ENCODE measurements at places on chromosomes 7 and 10.
A peak's percentile ranks its signal among the peaks of the same experiment; 100 is the strongest.

GRCh38 chr10:19932806-19933371 lies 116.7 kb downstream of the PLXDC2 start:
- DNase-seq: no peak

GRCh38 chr7:69682518-69682917 lies 84.2 kb downstream of the AUTS2 start:
- no peak for DNase-seq

- DNase-seq: peak; percentile 38
These were observed 6.2 kb downstream of the ABI1 start for GRCh38 chr10:26854524-26854923.

- no peak for DNase-seq
These were observed 7.0 kb upstream of the PTPRE start for GRCh38 chr10:127899766-127900387.

DNA sequence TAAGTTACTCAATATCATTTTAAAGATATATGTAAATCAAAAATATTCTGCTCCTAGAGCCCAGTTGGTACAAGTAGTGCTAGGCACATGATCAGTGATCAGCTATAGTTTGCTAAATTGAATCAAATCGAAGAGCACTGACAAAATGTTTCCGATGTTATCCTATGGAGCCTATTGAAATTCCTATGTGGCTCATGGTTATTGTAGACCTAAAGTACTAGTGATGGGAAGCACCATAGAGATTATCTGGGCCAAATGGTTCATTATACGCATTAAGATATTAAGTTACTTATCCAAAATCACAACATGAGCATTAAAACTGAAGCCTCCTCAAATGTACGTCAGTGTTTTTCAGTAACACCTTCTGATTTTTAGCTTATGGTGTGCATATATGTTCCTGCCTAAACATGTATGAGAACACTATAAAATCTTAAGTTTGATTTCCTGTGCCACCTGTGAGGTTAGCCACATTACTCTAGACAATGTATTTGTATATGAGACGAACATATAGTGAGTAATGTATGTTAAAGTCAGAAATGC lies 103.2 kb downstream of the IQUB start:
- no peak for DNase-seq

DNA sequence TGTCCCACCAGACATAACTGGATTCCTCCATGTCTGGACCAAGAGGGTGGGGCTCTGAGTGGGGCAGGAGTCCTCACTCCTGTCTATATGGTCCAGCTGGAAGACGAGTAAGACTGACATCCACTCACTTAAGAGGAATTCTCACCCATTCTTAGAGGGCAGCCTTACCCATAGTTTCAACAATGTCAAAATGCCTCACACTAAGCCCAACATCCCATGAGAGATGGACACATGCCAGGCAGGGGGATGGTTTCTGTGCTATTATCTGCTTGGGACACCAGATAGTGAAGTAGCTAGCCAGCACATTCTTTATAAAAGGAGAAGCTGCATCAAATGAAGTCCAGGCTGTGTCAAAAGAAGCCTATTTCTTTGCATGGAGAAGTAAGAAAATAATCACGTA lies 4.7 kb upstream of the LANCL2 start:
- DNase-seq: peak; percentile 59

GRCh38 chr7:16801111-16801542 lies 3.7 kb downstream of the AGR2 start:
- peak; percentile 84 for DNase-seq

GRCh38 chr10:59177031-59177797 lies 771 bp downstream of the PHYHIPL start:
- peak; percentile 91 for DNase-seq

GRCh38 chr7:29626730-29627129 lies 63.1 kb downstream of the PRR15 start:
- no peak for DNase-seq

All from fibroblast of skin of right biceps (primary cell).